GM04504 (cell line): ENCODE measurements at places on chromosomes 7 and 10.

DNA sequence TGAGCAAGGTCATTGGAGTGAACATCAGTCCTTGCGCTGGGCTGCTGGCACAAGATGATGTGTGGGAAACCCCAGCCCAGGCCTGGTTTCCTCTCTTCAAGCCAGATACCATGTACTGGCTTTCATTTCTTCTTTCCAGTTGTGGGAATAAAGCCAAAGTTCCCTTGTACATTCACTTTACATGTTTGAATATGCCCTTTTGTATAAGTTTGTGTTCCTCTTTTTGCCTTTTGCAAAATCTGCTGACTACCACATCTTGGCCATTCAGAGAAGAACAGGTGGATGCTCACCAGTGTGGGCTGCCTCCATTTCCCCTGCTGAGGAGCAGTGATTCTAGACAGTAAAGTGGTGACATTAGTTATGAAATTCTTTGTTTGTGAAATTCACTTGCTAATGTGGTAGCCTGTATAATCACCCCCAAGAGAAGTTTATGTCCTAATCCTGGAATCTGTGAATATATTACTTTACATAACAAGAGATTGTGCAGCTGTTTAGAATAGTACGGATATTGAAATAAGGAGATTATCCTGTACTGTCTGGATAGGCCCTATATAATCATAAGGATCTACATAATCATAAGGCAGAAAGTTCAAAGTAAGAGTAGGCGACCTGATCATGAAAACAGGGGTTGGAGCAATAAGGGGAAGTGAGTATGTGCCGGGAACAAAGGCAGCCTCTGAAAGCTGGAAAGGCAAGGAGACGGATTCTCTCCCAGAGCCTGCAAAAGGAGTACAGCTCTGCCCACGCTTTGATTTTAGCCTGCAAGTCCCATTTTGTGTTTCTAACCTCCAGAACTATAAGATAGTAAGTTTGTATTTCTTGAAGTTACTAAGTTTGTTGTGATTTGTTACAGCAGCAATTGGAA is 18.8 kb upstream of the AOAH start:
- DNase-seq, result no peak

DNA sequence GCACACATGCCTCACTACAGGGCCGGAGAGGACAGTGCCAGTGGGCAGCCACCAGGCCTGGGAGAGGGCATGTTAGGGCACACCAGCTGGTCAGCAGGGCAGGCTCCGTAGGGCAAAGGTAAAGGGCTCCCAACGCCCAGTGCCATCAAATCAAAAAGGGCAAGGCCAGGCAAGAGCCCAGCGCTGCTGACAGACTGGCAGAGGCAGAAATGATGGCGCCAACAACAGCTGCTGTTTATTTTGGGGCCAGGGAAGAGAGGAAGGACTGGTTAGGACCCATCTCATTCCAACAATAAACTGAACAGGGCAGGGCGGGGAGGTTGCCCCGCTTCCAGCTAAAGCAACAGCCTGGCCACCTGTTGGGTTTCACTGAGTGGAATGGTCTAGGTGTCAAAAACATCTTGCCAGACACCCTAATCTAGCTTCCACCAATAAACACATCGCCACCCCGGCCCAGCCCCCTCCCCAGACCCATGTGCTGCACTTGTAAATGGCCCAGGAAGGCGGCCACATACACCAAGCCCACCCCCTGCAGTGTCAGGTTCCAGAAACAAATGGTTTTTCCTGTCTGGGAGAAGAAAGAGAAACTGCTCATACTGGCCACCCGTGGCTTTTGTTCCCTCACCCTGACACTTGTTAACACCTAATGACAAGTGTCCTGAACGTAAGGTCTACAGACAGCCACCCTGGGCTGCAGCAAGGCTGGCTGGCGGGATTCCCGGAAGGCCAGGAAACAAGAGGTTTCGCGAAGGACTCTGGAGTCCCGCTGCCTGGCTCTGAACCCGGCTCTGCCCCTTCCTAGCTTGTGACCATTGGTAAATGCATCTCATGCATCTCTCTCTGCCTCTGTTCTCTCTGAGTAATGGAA is 15.3 kb downstream of the SH3PXD2A start:
- no peak for DNase-seq

DNA sequence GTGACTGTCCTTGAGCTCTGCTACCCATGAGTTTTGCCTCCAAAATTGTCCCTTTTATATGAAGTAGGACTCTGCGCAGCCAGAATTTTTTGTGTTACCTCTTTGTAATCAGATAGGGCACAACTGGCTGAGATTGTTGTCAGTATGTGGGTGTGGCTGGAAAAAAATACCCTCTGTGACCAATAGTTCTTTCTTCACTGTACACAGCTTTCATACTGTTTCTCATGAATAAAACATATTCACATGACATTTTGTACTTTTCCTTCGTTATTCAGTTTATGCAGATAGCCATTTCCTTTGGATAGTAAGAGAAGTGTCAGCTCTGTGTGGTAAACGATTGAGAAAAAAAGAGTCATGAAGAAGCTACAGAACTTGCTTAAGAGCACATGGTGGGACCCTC is 49.6 kb upstream of the WNT8B start:
- no peak for DNase-seq

DNA sequence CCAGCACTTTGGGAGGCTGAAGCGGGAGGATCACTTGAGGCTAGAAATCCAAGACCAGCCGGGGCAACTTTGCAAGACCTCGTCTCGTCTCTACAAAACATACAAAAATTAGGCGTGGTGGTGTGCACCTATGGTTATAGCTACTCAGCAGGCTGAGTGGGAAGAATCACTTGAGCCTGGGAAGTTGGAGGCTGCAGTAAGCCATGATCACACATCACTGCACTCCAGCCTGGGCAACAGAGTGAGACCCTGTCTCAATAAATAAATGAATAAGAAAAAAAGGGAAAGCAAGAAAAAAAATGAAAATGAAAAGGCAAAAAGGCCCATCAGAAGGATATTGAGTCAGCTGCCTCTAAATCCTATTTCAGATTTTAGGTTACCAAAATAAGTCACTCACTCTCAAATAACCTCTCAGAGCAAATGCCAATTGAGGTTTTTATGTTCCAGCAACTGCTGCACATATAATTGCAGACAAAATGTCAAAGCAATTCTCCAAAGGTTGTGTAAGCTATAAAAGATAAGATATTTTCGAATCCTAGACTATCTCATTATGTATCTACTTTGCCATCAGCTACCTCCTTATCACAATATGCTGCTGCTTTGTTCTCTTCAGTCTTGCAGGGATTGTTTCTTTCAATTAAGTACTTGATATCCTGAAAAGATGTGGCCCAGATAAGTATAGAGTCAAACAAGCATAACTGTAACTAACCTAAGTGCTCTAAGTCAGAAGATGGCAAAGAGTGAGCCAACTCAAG is 4.7 kb downstream of the BAZ1B start:
- no peak for DNase-seq

GRCh38 chr7:23022258-23022769 is 8.4 kb upstream of the HYCC1 start:
- DNase-seq, result peak; percentile 42
